ENCODE measurements at places on chromosomes 2 and 18.

DNA sequence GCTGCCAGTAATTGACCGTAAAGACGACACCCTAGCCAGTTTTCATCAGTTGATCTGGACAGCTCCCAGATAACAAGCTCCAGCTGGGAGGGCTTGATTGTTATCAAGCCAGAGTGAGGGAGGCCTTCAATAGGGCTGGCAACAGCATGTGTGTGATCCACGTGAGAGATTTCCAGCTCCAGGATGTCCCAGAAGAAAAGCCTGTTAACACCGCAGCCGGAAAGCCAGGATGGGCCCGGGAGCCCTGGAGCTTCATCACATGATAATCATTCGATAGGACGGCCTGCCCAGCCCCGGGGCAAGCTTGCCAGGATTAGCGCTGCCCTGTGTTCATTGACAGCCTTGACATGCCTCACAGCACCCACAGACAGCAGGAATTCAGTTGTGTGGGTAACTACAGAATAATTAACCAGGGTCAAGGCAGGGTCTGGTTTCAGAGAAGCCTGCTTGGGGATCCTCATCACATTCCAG, 182.5 kb downstream of the C1D start:
- DNase-seq: no peak

- DNase-seq: no peak
Observed at GRCh38 chr2:198371921-198372543, 567.6 kb downstream of the PLCL1 start.

DNA sequence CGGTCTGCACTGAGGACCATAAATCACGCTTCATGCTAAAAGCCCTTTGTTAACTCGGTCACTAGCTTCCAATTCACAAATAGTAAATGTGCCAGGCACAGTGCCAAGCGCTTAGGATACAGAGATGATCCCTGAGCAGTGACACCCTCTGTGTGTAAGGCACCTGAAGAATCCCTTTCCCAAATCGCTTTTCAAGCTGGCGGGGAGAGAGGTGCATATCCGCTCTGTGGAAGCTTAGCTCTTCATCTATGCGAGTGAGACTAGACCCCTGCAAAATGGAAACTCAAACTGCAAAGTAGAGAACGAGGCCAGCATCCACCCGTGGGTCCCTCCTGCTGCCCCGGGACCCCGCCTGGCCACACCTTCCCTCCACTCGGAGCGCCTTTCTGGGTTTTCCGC, 2.4 kb downstream of the PIEZO2 start:
- DNase-seq: no peak

DNA sequence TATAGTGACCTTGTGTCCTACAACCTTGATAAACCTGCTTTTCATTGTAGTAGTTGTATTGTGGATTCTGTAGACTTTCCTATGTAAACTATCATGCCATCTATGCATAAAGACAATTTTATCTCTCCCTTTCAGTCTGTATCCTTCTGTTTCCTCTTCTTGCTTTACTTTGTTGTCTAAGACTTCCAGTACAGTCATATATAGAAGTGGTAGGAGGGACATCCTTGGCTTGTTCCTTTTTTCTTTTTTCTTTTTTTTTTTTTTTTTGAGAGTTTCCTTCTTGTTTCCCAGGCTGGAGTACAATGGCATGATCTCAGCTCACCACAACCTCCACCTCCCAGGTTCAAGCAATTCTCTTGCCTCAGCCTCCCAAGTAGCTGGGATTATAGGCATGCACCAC, 39.7 kb downstream of the UBE2F start:
- no peak for DNase-seq

GRCh38 chr2:76733736-76734135, 788.4 kb downstream of the LRRTM4 start:
- DNase-seq: no peak

- no peak for DNase-seq
Observed at GRCh38 chr2:127275789-127276188, 18.2 kb downstream of the ERCC3 start.

- no peak for DNase-seq
Observed at GRCh38 chr2:231334981-231335380, 60.5 kb upstream of the B3GNT7 start.

GRCh38 chr2:173048522-173048896, 27.1 kb upstream of the MAP3K20 start:
- DNase-seq: no peak

GRCh38 chr2:141109633-141110032, 1021.2 kb downstream of the LRP1B start:
- no peak for DNase-seq

GRCh38 chr2:100178085-100178788, 35.8 kb upstream of the AFF3 start:
- peak; percentile 25 for DNase-seq

DNA sequence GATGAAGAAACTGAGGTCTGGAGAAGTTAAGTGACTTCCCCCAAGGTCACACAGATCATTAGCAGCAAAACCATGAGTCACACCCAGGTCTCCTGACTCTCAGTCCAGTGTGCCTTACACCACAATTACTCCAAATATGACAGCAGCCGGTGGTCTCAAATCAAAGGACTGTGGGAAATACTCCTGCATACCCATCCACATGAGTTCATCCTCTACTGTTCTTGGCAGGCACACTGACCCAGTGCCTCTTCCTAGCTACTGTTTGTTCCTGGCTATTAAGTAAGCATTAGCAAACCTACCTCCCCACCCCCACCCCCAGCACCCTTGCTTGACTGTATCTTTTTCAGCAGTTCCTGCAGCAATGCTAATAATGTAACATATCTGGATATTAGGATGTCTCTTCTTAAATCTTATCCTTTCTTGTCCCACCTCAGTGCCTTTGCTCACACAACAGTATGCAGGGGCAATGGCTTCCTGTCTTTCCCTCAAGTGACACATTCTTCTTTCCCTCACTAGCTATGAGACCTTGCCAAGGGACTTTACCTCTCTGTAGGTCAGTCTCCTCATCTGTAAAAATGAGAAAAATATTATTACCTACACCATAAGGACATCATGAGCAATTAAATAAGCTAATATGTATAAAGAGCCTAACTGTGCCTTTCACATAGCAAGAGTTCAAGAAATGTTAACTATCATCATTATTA, 46.2 kb downstream of the FAM98A start:
- DNase-seq: no peak

GRCh38 chr18:67600181-67601180, 84.0 kb upstream of the DSEL start:
- DNase-seq: no peak

- no peak for DNase-seq
Observed at GRCh38 chr18:9647496-9648323, 33.4 kb upstream of the PPP4R1 start.

DNA sequence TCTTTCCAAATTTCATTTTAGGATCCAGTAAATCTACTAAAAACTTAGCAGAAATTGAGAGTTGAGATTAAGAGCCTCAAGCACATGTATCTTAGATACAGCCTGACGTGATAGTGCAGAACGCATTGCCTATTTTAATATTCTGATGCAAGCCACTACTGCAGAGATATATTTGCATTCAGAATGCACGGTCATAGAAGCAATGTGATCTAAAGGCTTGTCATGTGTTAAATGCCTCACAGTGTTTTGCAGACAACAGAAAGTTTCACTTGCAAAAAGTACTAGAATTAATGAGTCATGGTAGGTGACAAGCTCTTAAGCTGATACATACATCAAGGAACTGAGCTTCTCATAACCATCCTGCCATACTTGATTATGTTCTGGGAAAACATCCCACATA, 886.7 kb upstream of the CHAC2 start:
- no peak for DNase-seq

DNA sequence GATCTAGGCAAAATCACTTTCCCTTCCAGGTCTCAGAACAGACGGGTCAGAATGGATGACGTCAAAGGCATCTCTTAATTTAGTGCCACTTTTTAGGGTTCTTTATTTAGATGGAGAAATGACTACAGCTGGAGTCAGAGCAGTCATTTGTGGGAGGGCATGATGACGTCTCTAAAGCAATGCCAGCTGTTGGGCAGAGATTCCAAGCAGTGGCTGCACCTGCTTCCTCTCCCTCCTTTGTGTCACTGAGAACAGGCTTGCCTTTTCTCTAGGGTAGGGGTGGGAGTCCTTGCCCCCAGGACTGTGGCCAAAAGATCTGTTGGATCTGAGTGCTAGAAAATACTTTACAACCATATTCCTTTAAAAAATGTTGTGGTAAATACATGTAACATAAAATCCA, 28.7 kb upstream of the SKOR2 start:
- DNase-seq: no peak

- DNase-seq: no peak
Observed at GRCh38 chr2:62972601-62973000, 78.0 kb upstream of the OTX1 start.

GRCh38 chr18:25164848-25165811, 186.8 kb downstream of the ZNF521 start:
- no peak for DNase-seq

- DNase-seq: no peak
Observed at GRCh38 chr2:47269316-47270232, 114.5 kb upstream of the STPG4 start.

DNA sequence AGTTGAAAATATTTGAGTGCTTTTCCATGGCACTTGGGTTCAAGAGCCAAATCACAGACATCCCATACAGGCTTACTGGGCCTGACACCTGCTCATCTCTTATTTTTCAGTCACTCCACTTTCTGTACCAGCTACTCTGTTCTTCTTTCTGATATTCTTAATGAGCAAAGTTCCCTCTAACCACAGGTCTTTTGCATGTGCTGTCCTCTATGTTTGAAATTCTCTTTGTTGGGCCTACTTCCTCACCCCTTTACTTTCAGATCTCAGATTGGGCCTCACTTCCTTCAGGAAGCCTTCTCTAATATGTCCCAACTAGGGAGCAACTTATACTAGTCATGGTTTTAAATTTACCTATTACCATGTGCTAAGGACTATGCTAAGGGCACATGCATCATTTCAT, 81.8 kb upstream of the RBMS1 start:
- no peak for DNase-seq

- DNase-seq: no peak
Observed at GRCh38 chr2:99389371-99389770, 52.2 kb downstream of the EIF5B start.

DNA sequence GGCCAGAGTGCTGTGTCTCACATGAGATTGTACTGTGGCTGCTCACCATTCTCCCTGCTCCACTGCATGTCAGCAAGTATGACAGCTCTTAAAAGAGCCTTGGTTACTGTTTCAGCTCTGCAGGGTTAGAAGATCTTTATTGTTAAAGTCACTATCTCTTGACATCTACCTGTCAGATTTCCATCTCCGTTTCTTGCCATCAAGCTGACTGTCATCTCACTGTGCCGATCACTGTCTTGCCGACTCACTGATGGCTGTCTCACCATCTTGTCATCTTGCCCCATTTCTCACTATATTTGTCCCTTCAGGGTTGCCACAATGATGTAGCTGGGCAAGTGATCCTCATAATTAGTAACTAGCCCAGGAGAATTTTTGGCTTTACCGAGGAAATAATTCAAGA, 800.9 kb upstream of the CDH7 start:
- no peak for DNase-seq

GRCh38 chr18:8088626-8089025, 520.6 kb upstream of the RAB12 start:
- DNase-seq: no peak

DNA sequence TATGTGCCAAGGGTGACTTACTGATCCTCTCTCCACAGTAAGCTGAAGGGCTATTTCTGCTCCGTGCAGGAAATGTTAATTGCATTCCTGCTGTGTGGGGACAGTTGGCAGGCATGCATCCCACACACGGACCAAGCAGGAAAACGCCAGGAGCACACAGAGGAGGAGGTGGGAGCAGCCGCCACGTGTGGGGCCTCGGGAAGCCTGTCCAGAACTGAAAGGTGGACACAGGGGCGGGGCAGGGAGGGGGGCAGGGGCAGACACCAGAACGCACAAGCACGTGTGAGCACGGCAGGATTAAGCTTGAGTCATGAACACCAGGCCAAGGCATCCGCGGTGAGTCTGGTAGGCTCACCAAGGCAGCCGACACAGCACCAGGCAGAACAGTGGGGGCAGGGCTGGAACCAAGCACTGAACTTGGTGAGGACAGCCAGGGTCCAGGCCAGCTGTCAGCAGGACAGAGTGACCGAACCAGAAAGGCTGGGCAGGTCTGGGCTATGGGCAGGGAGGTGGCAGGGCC, 177.1 kb downstream of the EIPR1 start:
- DNase-seq: no peak

DNA sequence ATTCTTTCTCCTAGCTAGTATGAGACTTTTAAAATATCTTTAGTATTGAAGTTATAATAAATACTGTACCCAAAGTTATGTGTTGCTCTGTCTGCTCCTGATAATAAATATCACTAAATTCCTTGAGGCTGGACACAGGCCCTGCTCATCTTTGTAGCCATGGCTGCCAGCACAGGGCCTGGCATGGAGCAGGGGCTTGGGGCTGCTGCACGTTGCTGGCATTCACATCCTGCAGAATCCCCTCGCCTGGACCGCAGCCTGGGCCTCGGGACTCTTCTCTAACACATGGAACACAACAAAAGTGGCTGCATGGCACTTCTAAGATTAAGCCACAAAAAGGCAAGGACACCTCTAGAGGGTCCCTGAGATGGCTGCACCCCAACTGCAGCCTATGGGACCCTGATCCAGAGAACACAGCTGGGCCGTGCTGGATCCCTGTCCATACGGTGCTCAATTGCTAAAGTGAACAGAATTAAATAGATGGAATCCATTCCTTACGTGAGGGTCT, 477.5 kb upstream of the MYT1L start:
- no peak for DNase-seq

Measured in activated CD4-positive, alpha-beta T cell treated with anti-CD3 and anti-CD28 coated beads, Interleukin-2, amount 50 U/mL, for 48 hours (primary cell).